ENCODE measurements at places on chromosomes 7 and 10.
A peak's percentile ranks its signal among the peaks of the same experiment; 100 is the strongest.

GRCh38 chr10:62529396-62529795 is 155.2 kb downstream of the ZNF365 start:
- DNase-seq: no peak

- no peak for DNase-seq
Observed at GRCh38 chr7:128807191-128807590, 15.4 kb downstream of the CCDC136 start.

GRCh38 chr10:89471110-89471809 is 56.9 kb downstream of the IFIT5 start:
- no peak for DNase-seq

DNA sequence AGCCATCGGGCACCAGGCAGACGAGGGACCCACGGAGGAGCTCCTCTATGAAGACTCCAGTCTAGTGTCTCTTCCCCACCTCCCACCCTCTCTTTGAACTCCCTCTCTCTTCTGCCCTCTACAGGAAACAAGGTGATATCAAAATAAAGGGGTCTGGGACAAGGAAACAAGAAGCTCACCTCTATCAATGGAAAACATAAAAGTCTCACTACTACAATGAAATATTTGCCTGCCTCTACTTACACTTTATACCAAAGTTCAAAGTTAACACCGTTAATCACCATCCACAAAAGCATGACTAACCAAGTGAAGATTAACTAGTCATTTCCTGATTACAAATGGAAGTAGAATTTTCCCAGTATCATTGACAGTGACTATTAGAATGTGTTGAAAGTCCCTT is 82.2 kb downstream of the PARD3 start:
- DNase-seq: no peak

DNA sequence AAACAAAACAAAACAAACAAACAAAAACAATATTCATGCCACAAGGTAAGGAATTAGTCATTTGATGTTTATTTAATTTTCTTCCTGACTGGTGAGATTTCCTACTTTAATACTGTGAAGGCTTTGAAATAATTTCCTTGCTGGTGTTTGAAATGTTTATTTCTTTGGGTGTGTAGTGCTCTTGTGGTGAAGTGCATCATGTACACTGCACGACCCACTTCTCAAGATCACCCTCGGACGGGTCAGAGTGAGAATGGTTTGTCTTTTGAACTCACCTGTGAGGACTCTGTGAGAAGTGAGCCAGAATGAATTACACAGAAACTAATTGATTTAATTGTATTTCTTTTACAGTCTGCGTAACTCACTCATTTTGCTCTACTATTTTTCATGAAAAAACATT is 1211.5 kb downstream of the SORCS1 start:
- no peak for DNase-seq

GRCh38 chr7:55509322-55509721 is 63.0 kb downstream of the VOPP1 start:
- DNase-seq: no peak

DNA sequence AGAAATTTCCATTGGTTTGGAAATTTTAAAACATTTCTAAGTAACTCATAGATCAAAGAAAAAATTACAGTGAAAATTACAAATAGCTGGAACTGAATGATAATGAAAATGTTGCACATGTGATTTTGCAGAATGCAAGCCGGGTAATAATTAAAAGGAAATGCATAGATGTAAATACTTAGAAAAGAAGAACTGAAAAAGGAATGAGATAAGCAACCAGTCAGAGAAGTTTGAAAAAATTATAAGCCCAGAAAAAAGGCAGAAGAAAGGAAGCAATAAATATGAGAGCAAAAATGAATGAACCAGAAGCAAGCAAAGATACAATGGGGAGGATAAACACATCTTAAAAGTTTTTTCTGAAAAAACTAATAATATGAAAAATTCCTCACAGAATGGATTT is 3.2 kb upstream of the TMEM273 start:
- DNase-seq: no peak

DNA sequence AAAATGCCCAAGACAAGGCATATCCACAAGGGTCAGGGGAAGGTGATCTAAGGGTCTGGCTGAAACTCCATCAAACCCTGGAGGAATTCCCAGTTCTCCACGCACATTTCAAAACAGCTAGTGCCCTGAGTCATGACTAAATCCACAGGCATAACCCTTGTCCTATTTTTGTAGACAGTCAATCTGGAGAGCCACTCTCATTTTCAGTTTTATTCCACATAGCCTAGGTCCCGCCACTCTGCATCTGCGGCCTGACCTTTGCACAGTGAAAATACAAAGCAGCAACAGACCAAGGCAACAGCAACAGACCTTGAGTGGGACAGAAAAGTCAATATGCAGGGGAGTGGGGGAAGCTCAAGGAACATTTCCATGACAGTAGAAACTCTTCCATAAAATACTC is 201.4 kb upstream of the NPVF start:
- peak; percentile 2 for DNase-seq

GRCh38 chr7:71615017-71615416 is 483.1 kb downstream of the GALNT17 start:
- DNase-seq: no peak

DNA sequence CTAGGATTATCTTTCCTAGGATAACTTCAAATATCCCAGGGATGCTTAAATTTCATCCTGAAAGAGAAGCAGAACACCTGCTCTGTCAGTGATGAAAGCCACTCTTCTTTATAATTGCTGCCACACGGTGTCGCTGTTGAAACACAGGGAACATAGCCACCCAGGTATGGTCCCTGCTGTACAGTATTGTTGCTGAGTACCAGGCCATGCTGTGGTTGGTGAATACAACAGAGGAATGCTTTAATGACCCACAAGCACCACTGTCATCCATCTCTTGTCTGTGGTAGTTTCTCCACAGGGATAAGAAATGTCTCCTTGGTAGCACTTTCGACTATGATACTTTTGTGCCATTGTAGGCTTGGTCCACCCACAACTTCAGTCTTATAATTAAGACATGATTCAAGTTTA is 70.6 kb upstream of the STARD3NL start:
- DNase-seq: peak; percentile 66

GRCh38 chr7:22219739-22220493 is 137.0 kb downstream of the RAPGEF5 start:
- DNase-seq: no peak

GRCh38 chr10:125016611-125017202 is 74.8 kb downstream of the ZRANB1 start:
- DNase-seq: peak; percentile 60

GRCh38 chr10:50540069-50540825 is 83.5 kb downstream of the SGMS1 start:
- DNase-seq: no peak

- DNase-seq: no peak
Observed at GRCh38 chr10:59872892-59873463, 33.4 kb downstream of the CCDC6 start.

GRCh38 chr7:13777242-13777641 is 212.2 kb downstream of the ETV1 start:
- no peak for DNase-seq

DNA sequence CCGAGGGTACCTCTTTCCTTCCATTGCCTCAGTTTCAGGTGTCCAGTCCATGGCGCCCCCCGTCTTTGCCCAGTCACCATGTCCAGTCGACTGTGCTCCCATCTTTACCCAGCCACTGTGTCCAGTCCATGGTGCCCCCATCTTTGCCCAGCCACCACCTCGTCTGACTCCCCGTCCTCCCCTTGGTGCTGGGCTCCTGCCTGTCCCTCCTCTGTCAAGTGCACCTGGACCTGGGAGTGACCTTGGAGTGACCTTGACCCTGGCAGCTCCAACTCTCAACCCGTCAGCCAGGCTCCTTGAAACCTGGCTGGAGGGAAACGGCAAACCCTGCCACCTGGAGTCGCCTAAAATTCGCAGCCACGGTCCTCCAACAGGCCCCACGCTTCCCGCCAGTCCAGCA is 180.2 kb downstream of the ADARB2 start:
- no peak for DNase-seq

DNA sequence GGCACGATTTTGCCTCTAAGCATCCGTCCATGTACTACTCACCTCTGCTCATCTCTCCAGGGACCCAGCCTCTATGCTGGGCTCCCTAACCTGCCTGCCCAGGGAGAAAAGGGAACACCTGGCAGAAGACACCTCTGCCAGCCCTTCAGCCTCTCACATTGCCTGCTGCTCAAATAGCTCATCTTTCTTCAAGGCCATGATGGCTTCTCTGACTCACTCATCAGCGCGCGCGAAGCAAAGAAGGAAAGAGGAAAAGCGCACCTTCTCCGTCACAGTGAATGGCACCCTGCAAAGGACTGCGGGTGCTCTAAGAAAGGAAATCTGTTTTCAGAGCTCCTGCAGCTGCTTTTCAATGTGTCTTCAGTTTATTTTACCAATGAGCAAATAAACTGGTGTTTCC is 174.0 kb downstream of the PRKAG2 start:
- no peak for DNase-seq

- DNase-seq: no peak
Observed at GRCh38 chr10:126930131-126930882, 25.1 kb downstream of the DOCK1 start.

- DNase-seq: no peak
Observed at GRCh38 chr7:2416063-2416462, 12.7 kb downstream of the CHST12 start.

- DNase-seq: peak; percentile 65
Observed at GRCh38 chr10:6647811-6648526, 67.9 kb upstream of the PRKCQ start.

DNA sequence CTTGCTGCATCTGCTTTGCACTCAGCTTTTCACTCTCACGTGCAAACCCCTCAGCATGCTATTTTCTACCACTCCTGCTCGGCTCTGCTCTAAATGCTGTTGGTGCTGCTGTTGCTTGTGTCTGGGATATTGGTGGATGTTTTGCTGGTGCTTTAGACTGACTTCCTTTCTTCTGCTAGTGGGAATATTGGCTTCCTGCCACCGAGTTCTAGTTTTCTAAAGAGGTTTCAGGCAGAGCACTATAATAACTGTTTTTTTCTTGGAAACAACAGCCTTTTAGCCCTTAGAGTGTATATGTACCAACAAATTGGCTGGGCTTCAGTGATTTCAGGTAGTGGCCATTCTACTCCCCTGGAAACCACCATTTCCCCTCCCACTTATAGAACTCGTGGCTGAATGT is 27.8 kb downstream of the TMEM236 start:
- peak; percentile 23 for DNase-seq

DNA sequence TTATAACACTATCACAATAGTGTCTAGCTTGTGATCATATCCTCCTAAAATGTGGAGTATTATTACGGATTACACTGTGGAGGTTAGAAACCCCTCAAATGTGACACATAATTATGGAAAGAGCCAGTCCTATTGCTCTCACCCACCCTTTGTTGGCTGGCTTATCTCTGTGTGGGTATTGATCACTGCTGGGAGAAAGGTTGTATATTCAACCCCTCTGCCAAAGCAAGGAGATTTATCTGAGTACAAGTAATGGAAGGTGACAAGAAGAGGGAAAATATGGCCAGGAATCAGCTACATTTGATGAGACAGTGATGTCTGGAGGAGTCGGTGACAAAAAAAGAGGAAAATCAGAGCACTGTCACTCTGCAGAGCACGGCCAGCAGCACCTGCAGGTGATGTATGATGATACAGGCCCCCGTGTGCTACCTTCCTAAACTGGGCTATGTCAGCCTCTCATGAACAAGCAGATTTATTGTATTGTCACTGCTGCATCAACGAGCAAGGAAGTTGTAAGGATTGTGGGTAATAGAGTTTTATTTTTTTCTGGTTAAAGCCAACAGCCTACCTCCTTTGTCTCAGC is 235.3 kb downstream of the PHF14 start:
- DNase-seq: no peak

GRCh38 chr7:82200601-82201000 is 243.0 kb downstream of the CACNA2D1 start:
- no peak for DNase-seq

DNA sequence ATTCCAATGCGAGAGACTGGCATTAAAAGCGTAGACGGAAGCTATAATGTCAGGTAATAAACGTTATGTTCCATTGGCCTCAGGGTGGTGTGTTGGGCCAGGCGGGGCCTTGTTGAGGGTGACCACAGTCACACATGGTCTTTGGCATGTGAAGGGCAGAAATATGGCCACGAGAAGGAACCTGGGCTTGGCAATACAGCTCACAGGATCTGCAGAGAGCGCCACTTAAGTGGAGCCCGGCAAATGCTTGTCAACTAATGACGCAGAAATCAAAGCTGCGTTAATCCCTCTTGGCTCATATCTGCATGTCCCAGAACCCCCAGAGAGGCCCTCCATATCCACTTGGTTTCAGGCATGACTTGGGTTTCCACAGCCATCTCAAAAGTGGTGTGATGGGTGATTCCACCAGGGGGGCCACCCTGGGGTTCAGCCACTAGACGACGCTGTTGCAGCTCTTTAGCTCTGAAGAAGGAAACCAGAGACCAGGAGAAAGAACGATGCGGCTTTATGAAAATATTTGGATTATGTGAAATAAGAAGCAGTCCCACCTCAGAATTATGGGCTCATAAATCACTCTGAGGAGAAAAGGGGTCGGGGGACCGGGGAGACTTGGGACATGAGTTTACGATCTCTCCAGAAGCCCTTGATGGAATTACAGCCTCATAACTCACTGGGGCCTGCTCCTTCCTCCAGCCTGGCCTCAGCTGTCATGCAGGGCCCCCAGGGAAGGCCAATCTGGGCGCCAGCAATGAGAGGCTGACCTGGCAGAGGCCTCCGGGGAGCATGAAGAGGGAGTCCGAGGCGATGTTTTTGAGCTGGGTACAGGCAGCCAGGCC is 462.5 kb downstream of the PLXNA4 start:
- DNase-seq: no peak

DNA sequence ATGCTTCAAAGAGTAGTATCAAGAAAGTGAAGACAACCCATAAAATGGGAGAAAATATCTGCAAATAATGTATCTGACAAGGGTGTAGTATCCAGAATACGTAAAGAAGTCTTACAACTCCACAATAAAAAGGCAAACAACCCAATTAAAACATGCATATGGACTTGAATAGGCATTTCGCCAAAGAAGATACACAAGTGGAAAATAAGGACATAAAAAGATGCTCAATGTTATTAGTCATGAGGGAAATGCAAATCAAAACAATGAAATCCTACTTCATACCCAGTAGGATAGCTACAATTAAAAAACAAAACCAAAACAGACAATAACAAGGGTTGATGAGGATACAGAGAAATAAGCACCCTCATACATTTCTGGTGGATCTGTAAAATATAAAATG is 79.2 kb downstream of the NUDCD3 start:
- no peak for DNase-seq

- no peak for DNase-seq
Observed at GRCh38 chr7:78225534-78225933, 427.0 kb downstream of the PHTF2 start.

DNA sequence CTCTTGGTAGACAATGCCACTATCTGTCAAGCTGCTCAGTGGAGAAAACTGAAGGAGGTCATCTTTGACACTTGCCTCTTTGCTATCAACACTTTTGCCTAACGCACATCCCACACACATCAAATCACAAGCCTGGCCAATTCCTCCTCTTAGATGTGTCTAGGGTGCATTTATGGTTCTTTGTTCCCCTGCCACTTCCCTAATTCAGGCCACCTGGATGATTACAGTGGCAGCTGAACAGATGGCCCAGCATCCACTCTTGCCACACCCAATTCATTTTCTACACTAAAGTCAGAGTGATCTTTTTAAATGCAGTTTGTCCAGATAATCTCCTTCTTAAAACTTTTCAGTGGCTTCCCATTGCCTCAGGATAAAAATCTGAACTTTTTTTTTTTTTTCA is 58.6 kb downstream of the LAMB4 start:
- no peak for DNase-seq
